ENCODE measurements at places on chromosomes 11 and 22. TPM values are rescaled to one million over a fixed set of nuclear protein-coding genes. Genes with fewer than 3 reads are reported as not detected.

The PLEKHA7 gene
- total RNA-seq = 4.9 TPM

The LRRC75B gene
- 0.34 TPM for total RNA-seq

The NPAS4 gene
- not detected for total RNA-seq

The VSIG2 gene
- total RNA-seq = 0.20 TPM

The OR52I1 gene
- not detected for total RNA-seq

The IL18BP gene
- total RNA-seq = 26.8 TPM

The LRRC32 gene
- 27.8 TPM for total RNA-seq

The B4GALNT4 gene
- not detected for total RNA-seq

The BCL2L13 gene
- total RNA-seq = 30.1 TPM

The CREB3L1 gene
- total RNA-seq = not detected

- no peak for DNase-seq
These were observed 89.5 kb downstream of the WNT7B start for GRCh38 chr22:45887202-45888131.

GRCh38 chr22:20423008-20423905, 14.4 kb downstream of the SCARF2 start:
- DNase-seq = no peak

DNA sequence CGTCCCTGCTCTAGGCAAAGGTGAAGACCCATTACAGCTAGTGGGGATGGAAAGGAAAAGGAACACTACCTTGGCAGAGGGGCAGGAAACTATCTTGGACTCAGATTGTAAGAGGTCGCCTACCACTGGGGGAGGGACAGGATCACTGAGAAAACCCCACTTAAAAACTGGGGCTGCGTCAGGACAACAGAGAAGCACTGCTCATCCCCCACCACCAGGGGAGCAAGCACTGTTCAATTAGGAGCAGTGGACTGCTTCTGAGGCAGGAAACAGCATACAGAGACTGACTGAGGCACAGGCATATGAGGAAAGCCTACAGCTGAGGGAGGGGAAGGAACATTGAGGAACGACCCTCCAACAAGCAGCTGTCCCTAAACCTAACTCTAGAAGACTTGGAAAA, 20.8 kb upstream of the DLAT start:
- DNase-seq = peak; percentile 22

GRCh38 chr11:25733777-25734176, 598.2 kb upstream of the ANO3 start:
- no peak for DNase-seq

GRCh38 chr11:97860237-97860636, 1160.5 kb upstream of the CNTN5 start:
- no peak for DNase-seq

DNA sequence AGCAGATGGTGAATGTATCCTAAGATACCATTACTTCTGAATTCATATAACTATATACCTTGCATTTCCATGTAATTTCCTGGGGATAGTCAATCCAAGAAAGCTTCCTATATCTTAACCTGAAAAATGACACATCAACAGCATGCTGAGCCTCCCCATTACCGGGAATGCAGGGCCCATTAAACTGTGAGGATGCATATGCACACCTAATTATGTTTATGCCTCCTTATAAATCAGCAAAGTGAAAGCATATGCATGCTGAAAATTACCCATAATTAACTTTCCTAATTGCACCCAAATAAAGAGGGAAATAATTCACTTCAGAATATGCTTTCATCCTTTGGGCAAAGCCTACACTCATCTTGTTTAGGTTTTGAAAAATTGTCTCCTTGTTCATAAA, 663.0 kb downstream of the KCNA4 start:
- DNase-seq = no peak

- DNase-seq = no peak
These were observed 72.9 kb downstream of the ZBTB16 start for GRCh38 chr11:114132417-114132816.

DNA sequence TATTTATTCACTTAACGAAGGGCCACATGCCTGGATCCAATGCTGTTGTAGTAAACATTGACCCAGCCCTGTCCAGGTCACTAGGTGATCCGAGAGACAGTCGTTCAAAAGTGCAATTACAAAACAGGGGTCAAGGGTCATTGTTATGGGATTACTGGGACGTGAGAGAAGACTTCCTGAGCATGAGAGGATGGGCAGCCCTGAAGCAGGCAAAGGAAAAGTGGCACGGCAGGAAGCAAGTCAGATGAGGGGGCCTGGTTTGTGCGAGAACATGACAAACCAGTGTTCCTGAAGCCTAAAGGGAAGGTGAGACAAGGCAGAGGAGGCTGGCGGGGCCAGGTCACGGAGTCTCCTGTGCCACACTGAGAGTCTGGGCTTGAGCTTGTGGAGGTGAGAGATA, 15.8 kb upstream of the MMP20 start:
- DNase-seq = no peak

GRCh38 chr11:124670732-124671131, 2.8 kb downstream of the SIAE start:
- no peak for DNase-seq

DNA sequence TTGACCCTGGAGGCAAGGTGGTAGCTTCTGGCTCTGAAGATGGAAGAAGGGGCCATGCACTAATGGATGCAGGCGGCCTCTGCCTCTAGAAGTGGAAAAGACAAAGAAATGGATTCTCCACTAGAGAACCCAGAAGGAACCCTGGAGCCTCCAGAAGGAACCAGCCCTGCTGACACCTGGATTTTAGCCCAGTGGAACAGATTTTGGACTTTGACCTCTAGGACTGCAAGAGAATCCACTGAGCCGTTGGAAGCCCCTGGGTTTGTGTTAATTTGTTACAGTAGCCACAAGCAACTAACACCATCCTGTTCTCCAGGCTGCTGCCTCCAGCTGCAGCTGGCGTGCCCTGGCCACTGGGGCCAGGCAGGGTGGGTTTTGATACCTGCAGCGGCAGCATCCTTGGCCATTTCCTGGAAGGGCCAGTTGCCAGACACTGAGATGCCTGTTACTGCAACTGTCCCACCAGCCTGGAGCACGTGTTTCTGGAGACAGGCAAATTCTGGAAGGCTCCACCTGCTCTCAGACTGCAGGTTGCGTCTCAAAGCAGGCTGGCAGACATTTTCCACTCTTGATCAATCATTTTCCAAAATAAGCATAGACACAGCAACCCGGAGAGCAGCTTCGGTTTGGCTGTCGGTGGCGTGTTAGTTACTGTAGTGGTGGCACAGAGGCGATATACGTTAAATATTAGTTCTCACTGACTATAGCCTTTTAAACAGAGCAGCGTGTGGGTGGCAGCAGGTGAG, 76.8 kb upstream of the PARVG start:
- DNase-seq = no peak

- DNase-seq = no peak
These were observed 83.5 kb downstream of the BDNF start for GRCh38 chr11:27616711-27617110.

GRCh38 chr22:36238373-36239149, 766 bp downstream of the APOL2 start:
- DNase-seq = no peak

DNA sequence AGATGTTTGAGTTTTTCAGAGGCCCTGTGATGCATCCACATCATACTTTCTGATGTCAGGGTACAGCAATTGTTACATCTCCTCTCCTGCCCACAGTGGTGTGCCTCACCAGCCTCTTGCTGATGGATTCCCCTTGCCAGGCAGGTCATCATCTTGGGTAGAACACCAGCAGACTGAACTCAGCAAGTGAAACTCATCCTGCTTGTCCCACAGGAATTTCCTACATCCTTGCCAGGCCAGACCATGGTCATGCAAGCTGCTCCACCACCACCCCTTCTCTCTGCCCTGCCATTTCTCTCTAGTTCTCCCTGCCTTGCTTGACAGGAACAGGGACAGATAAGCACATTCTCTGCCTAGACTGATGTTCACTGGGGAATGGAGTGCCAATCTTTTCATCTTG, 85.9 kb downstream of the PAX6 start:
- DNase-seq = no peak

DNA sequence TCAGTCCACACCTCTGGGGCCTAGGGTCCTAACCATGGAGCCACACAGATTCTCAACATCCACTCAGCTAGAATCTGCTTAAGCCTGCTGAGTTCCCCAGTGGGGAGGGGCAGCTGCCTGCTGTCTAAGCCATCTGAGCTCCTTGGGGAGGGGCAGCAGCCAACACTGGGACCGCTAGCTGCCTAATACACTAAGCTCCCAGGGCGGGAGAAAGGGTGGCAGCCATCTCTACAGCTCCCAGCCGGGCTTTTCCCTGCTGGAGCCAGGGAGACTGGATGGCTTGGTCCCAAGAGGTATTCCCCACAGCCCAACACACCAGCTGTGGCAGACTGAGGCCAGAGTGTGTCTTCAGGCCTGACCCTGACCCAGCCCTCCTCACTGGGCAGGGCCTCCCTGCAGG, 217.3 kb upstream of the TMEM45B start:
- no peak for DNase-seq

GRCh38 chr22:29726106-29726505, 6.3 kb downstream of the CABP7 start:
- DNase-seq = no peak

DNA sequence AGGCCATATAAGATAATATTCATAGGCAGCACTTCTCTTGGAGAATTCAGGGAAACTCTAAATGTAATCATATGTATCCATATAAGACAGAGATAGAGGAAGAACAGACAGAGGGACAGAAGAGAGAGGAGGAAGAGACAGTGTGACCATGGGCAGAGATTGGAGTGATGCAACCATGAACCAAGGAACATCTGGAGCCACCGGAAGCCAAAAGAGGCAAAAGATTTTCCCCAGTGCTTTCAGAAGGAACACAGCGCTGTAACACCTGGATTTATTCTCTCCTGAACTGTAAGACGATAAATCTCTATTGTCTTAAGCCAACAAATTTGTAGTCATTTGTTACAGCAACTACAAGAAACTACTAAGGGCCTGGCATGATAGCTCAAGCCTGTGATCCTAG, 57.7 kb downstream of the GAB2 start:
- DNase-seq = no peak

DNA sequence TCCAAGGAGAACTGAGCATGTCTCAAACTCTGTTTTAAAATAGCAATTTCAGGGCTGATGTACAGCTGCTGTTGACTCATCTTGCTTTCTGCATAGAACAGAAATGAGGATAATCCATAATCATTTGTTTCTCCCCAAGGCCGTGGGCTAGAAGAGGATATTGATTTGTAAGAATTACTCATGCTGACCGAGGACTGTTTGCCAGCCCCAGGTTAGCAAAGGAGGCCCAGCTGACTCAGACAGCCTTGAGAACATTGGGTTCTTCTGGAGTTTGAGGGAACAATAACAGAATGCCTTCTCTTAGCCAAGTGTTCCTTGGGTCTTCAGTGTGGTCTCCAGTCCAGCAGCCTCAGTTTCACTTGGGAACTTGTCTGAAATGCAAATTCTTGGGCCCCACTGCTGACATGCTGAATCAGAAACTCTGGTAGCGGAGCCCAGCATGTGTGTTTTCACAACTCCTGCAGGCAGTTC, 92.0 kb downstream of the ZC3H12C start:
- DNase-seq = no peak

DNA sequence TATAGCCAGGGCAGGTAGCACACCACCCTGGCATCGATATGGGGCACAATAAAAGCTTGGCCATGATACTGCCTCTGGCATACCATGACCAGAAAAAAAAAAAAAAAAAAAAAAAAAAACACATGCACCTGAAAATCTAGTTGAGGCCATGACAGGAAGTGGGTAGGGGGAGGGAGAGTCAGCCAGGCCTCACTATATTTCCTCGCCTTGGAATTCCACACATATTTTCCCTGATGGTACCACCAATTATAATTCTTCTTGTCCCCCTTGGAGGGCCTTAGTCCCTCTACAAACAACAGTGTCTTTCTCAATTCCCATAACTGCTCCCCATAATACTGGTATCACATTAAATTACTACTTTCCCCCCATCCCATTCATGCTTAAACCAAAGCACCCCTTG, 12.6 kb upstream of the CHKA start:
- DNase-seq = no peak

DNA sequence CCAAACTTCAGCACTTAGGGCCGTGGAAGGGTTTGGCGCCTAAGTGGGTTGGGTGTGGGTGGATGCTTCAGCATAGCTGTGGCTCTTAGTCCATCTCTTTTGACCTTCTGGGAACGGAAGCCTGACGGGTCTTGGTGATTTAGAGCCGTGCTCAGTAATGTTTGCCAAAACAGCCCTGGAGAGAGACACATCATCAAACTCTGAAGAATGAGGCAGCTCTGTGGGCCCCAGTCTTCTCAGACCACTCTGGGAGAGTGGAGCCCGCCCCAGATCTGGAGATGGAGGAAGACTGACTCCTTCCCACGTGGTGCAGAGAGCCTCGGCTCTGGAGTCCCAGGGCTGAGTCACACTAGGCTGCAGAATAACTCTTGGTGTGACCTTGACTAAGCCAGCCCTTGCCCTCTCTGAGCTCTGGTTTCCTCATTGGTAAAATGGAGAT, 168.9 kb downstream of the C11orf91 start:
- DNase-seq = no peak

DNA sequence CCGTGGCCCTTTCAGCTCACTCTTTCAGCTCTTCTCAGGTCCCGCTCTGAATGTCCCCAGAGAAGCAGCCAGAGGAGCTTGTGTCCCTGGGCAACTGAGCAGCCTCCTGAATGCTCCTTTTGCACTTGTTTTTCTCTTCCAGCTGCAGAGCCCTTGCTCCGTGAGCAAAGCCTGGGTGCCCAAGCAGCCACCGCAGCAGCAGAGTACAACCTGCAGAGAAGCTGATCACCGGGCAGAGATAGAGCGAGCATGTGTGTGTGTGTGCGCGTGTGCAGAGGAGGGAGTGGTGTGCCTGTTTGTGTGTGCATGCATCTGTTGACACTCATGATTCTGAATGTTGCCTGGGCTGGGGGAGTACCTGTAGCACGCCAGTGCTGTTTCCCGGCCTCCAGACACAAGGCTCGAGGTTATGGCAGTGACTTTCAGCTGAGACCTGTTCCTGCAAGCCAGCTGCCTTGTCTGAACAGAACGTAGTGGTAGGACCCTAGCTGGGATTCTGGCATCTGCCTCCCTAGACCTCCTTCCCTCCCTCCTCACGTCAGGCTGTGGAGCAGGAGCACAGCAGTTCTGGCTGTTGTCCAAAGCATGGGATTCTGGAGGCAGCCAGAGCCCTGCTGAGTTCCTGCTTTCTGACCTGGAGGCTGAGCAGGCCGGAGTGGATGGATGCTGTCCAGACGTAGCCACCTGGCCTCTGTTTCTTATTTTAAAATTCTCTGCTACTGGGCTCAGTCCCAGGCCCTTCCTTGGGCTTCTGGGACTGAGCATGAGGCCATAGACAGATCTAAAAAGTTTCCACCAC, 4.5 kb upstream of the MAPK8IP1 start:
- no peak for DNase-seq
